HL-60 (cell line): ENCODE measurements at places on chromosomes 2 and 18.

DNA sequence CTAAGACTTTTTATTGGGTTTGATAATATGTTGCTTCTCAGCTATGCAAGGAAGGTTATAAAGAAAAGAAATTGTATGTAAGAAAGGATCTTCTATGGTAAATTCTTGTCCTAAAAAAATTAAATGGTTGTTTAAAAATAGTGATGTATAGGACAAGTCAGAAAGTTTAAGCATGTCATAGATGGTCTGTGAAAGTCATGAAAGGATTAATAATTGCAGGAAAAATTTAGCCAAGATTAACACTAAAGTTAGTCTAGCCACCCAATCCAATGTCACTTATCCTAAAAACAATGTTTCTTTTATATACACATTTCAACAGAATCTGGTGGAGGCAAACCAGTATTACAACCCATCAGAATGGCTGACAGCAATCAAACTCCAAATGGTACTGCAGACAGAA, 1046.7 kb upstream of the SLC39A10 start:
- DNase-seq: no peak

GRCh38 chr2:85246348-85246747, 81.4 kb downstream of the TGOLN2 start:
- DNase-seq: no peak

- DNase-seq: no peak
Observed at GRCh38 chr2:198325359-198325758, 521.0 kb downstream of the PLCL1 start.

DNA sequence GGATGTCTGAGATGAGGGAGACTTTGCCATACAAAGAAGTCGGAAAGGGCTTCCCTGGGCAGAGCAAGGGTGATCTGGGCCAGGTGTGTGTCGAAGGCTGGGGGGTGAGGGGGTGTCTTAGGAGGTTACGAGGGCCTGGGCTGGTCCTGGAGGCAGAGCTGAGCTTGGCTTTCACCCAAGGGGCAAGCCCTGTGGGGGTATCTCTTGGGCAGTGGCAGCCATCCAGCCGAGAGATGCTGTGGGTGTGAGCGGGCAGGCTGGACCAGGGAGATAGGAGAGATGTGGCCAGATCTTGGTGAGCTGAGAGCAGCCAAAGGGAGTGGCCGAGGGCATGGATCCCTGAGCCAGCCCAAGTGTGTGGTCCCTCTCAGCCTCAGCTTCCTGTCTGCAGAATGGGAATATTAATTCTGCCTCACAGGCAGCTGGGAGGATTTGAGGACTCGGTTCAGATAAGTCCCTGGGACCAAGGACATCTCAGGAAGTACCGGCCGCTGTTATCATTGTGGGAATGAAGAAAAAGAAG, 33.0 kb downstream of the MAL start:
- DNase-seq: no peak

- no peak for DNase-seq
Observed at GRCh38 chr2:154425994-154426393, 272.5 kb upstream of the KCNJ3 start.

DNA sequence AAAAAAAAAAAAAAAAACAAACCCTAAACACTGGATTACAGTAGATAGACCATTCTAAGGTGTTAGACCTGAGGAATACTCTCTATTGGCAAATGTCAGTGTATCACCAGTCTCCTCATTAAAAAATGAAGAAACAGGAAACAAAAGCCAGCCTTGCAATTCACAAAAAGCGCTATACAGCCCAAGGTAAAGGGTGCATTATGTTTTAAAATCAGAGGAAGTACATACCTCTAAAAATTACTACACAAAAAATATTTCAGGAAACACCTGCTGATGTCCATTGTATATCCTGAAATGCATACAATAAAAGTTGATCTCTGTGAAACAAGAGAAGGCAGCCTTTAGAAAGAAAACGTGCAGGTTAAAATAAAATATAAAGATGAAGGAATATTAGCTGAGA, 54.9 kb upstream of the TSPYL6 start:
- no peak for DNase-seq
